ENCODE measurements at places on chromosomes 11 and 22. TPM values are rescaled to one million over a fixed set of nuclear protein-coding genes. Genes with fewer than 3 reads are reported as not detected.

SH3BP1 gene
- 95.3 TPM for total RNA-seq

POU2AF2 gene
- not detected for total RNA-seq

OR8H1 gene
- total RNA-seq = not detected

CRYAB gene
- 1.0 TPM for total RNA-seq

SMIM35 gene
- not detected for total RNA-seq

CRYBB1 gene
- not detected for total RNA-seq

MMP13 gene
- total RNA-seq = 0.07 TPM

ACRV1 gene
- not detected for total RNA-seq

APOA5 gene
- not detected for total RNA-seq

ST3GAL4 gene
- 9.2 TPM for total RNA-seq

CSRP3 gene
- total RNA-seq = not detected

SHANK2 gene
- 2.7 TPM for total RNA-seq

OR10A2 gene
- total RNA-seq = not detected

GDPD4 gene
- total RNA-seq = not detected

MS4A4E gene
- not detected for total RNA-seq

CECR2 gene
- total RNA-seq = 0.07 TPM

OR5M10 gene
- not detected for total RNA-seq

IGSF9B gene
- 0.34 TPM for total RNA-seq

ADAMTS15 gene
- total RNA-seq = not detected

GLB1L3 gene
- total RNA-seq = 1.3 TPM

CST6 gene
- 1.7 TPM for total RNA-seq

GUCY1A2 gene
- under 0.01 TPM for total RNA-seq

HTR3B gene
- not detected for total RNA-seq

SYT13 gene
- total RNA-seq = not detected

ISX gene
- not detected for total RNA-seq

ALDH3B1 gene
- total RNA-seq = 1.0 TPM

HBB gene
- total RNA-seq = not detected

NCAM1 gene
- 0.34 TPM for total RNA-seq

B3GAT1 gene
- total RNA-seq = not detected

TUBA8 gene
- under 0.01 TPM for total RNA-seq

CLDN5 gene
- total RNA-seq = not detected

MIOX gene
- 0.14 TPM for total RNA-seq

BARX2 gene
- 2.7 TPM for total RNA-seq

NLRP6 gene
- not detected for total RNA-seq

OR4A16 gene
- not detected for total RNA-seq

MS4A1 gene
- total RNA-seq = not detected

RIMBP3B gene
- not detected for total RNA-seq

GRIK4 gene
- not detected for total RNA-seq

FOLR1 gene
- not detected for total RNA-seq

LAMTOR1 gene
- 137 TPM for total RNA-seq

TSPAN32 gene
- not detected for total RNA-seq

RTN4R gene
- 9.2 TPM for total RNA-seq

NAA40 gene
- total RNA-seq = 4.8 TPM

GGTLC2 gene
- not detected for total RNA-seq

SYT9 gene
- not detected for total RNA-seq

GAL gene
- 1.4 TPM for total RNA-seq
